Endothelial cell (in vitro differentiated cells): ENCODE measurements at places on chromosomes 2 and 18.

DNA sequence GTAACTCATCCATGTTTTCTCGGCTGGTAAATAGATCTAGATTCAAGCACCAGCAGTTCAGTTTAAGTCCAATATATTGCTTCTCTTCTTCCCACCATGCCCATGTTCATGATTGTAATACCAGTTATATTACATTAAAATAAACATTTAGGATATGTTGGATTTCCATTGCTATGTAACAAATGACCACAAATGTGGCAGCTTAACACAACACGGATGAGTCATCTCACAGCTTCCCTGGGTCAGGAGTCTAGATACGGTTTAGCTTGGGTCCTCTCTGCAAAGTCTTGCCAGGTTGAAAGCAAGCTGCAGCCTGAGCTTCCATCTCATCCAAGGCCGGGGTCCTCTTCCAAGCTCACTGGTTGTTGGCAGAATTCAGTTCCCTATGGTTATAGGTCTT is 39.4 kb upstream of the SMAD2 start:
- no peak for DNase-seq

- no peak for DNase-seq
Observed at GRCh38 chr18:10131081-10131459, 217.3 kb downstream of the VAPA start.

DNA sequence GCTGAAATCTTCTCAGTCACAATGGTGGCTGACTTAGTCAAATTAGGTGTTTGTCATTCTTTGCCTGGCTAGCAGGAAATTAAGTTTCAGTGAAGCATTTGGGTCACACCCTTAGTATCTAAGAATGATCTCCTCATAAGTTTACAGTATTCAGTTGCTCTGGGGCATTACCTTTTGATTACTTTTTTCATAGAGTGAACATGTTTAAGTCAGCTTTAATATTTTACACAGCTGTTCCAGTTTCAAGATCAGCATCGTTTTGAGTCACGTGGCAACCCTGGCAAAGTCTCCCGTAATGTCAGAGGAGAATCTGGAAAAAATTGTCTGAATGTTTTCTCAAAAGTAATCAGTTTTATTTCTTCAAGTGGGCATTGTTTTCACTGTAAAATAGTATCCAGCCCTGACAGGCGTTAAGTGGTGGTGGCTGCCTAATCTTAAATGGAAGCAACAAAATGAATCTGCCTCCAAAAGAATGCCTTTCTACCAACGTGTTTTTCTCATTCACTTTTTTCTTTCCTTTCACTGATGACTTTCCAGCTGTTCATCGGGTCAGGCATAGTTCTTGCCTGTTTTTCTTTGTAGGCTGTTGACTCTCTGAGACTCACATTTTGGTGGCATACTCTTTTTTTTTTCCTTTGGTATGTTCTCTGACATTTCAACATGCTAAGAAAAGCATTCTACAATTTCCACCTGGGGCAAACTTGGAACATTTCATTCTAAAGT is 319.6 kb upstream of the TCF4 start:
- DNase-seq: no peak

GRCh38 chr2:181483876-181484275 is 26.7 kb downstream of the ITGA4 start:
- DNase-seq: no peak

GRCh38 chr18:10122988-10123950 is 209.5 kb downstream of the VAPA start:
- DNase-seq: no peak

GRCh38 chr2:38631976-38632375 is 29.2 kb upstream of the HNRNPLL start:
- no peak for DNase-seq

DNA sequence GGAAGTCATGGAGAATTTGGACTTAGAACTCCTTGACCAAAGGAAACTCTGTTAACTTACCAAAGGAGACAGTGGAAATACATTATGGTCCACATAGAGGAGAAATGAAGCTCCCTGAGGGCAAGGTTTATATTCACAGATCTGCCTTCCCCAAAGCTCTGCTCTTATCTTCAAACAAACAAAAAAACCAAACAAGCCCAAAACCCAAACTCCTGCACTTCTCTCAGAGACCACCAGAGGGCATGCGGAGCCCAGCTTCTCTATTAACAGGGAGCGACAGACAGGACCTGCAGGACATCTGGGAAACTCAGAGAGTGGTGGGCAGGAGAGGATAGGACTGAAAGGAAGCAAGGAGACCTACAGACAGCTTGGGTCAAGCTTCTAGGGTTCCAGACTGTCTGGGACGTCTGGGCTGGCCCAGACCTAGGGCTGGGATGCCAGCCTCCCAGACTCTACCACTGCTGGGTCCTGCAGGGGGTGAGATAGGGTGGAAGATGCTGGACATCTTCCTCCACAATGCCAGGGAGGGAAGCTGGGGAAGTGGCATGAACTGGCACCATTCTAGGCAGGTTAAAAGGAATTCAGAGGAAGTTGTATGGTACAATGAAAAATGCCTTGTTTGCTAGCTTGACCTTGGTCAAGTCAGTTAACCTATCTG is 4.0 kb upstream of the WNT10A start:
- DNase-seq: peak; percentile 77

- DNase-seq: no peak
Observed at GRCh38 chr18:75309564-75309963, 99.0 kb downstream of the TSHZ1 start.

- no peak for DNase-seq
Observed at GRCh38 chr2:66700677-66701066, 265.7 kb downstream of the MEIS1 start.

DNA sequence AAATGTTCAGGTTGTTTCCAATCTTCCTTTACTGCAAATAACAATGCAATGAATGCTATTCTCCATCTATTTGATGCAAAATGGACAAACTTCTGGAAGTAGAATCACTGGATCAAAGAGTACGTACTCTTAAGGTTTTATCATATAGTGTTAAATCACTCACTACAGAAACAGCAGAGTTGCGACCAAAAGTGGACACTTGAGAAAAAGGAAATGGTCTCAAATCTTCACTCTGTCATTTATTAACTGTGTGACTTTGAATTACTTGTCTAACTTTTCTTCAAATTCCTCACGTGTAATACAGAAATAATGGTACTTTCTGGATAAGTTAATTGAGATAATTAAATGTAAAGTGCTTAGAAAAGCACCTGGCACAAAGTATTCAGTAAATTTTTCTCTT is 78.1 kb downstream of the CERKL start:
- DNase-seq: no peak
